ENCODE measurements at places on chromosomes 11 and 22. TPM values are rescaled to one million over a fixed set of nuclear protein-coding genes. Genes with fewer than 3 reads are reported as not detected.
A peak's percentile ranks its signal among the peaks of the same experiment; 100 is the strongest.

The OR8H1 gene
- not detected for total RNA-seq

- no peak for DNase-seq
Measured at GRCh38 chr11:72038491-72038890, 39.8 kb downstream of the IL18BP start.

DNA sequence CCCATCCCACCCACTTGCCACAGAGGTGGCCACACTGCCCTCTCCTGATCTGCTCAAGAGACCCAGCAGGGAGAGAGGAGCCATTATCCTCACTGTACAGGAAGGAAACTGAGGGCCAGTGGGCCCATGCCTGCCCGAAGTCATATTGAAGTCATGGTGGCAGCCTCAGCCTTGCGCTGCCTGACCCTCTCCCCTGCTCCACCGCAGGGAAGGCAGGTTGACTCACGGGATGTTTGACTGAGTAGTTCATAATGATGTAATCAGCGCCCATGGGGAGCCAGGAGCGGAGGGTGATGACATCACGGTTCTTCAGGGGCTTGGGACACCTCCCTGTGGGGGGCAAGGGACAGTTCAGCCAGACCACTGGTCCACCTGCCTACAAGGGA is 6.1 kb upstream of the ARAP1 start:
- DNase-seq, result peak; percentile 54

The GRAP2 gene
- total RNA-seq, result 0.22 TPM

DNA sequence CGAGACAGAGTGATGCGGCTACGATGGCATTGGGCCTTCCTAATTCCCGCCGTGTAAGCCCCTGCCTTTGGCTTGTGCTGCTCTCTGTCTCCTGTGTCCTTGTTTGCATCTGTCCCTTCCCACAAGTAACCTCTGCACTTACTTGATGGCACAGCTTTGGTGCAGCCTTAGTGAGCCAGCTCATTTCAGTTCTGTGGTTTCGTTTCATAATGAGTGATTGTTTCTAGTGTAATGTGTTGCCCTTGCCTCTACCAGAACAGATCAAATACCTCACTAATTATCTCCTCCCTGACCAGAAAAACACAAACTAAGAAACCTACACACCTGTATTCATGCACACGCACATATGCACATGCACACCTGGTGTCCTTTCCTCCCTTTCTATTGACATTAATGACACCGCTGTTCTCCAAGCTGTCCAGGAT is 58.8 kb downstream of the GRK3 start:
- DNase-seq, result no peak

GRCh38 chr22:37178350-37179125 is 9.5 kb downstream of the C1QTNF6 start:
- DNase-seq, result peak; percentile 34

The CALCA gene
- not detected for total RNA-seq

The TSKU gene
- 22.2 TPM for total RNA-seq

The P2RX6 gene
- total RNA-seq, result 3.6 TPM

The FZD4 gene
- 6.8 TPM for total RNA-seq

GRCh38 chr22:44773082-44773481 is 20.7 kb downstream of the ARHGAP8 start:
- DNase-seq, result no peak

The DTX4 gene
- 0.37 TPM for total RNA-seq

DNA sequence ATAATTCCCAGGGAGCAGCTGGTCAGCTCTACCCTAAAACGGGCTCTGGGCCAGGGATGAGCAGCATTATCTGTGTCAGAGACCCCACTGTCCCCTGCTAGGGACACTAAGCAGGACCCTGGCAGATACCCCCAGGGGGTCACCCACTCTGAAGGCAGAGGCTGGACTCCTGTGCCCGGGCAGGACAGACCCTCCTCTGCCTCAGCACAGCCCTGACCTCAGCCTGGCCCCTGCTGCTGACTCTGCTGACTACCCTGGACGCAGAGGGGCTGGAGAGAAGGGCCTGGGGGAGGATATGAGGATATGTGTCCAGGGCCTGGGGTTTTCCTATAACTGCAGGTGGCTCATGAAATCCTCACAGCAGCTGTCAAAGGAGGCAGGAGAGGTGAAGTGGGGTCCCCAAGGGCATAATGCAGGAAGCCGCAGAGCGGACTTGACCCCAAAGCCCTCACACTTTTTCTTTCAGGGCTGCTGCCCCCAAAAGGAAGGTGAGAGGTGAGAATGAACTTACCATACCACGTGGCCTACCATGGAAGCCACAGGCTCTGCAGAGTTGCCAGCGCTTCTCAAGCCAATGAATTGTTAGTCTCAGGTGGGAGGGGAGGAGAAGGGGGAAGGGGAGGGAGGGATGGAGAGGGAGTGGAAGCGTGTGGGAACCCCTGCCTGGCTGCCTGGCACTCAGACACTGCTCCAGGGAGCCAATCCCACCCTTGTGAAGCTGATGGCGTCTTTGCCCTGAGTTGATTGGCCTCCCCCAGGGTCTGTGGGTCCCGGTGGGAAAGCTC is 76.7 kb upstream of the WNT11 start:
- no peak for DNase-seq

- no peak for DNase-seq
Measured at GRCh38 chr11:122920579-122920978, 38.0 kb downstream of the JHY start.

DNA sequence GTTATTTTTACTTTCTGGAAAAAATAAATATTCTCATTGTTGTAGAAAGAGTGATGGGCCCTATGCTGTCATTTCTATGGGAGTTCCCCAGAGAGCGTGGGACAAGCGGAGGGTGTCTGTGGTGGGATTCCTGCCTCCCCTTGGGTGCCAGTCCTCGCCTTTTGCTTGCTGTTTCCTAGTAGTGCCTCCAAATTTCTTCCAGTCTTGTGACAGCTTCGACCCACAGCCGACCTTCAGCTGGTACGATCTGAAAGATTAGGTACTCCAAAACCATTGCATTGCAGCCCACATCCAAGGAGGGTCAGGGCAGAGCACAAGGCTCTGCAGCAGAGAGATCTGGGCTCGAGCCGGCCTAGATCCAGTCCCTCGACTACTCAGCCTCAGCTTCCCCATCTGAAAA is 58.9 kb upstream of the EMID1 start:
- DNase-seq, result no peak

- DNase-seq, result peak; percentile 79
Measured at GRCh38 chr11:14358729-14359439, at the start of gene RRAS2. RRAS2 (minus strand) TSS chr11:14359183; CDS start chr11:14358870, 313 bp downstream.

DNA sequence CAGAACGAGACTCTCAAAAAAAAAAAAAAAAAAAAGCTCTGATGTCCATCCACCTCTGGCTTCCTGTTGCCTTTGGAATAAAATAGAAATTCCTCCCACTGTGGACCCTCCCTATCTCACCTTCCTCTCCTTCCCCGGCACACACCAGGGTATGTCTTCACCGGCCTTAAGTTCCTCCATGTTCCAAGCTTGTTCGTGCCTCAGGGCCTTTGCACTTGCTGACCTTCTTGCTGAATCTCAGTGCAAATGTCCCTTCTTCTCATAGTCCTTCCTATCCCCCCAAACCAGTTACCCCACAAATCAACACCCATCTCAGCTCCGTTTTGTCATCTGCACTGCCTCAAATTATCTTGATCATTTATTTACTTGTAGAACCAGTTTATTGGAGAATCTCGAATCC is 20.6 kb downstream of the IFT27 start:
- no peak for DNase-seq

DNA sequence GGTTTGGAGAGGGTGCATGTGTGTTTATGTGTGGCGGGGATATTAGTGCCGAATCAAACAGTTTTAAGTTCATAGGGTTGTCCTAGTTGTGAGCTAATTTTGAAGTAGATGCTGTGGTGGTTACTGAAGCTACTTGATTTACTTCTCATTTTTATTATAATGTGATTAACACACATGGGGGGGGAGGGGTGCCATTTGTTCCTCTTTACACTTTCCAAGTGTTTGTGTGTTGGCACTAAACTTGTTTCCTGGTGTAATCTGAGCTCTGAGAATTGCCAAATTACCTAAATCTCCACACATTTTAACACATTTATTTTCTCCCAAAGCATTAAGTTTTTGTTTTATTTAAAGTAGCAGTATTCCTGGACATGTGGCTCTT is 60.1 kb downstream of the ZNRF3 start:
- DNase-seq, result no peak

- no peak for DNase-seq
Measured at GRCh38 chr11:113506893-113507292, 31.7 kb upstream of the DRD2 start.

The GAL3ST3 gene
- not detected for total RNA-seq

DNA sequence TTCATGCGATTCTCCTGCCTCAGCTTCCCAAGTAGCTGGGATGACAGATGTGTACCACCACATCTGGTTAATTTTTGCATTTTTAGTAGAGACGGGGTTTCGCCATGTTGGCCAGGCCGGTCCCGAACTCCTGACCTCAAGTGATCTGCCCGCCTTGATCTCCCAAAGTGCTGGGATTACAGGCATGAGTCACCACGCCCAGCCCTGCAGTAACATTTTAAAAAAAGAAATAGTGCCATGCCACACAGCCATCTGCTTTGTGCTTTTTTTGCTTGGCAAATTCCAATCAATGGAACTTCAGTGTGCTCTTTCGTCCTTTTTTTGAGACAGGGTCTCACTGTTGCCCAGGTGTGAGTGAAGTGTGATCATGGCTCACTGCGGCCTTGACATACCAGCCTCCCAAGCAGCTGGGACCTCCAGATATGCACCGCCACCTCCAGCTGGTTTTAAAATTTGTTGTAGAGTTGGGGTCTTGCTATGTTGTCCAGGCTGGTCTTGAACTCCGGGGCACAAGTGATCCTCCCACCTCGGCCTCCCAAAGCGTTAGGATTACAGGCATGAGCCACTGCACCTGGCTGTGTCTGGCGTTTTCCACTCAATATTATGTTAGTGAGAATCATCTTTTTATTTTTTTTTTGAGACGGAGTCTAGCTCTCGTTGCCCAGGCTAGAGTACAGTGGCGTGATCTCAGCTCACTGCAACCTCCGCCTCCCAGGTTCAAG is 1.8 kb upstream of the CHADL start:
- peak; percentile 34 for DNase-seq

The SYT7 gene
- total RNA-seq, result 0.22 TPM

GRCh38 chr11:117862019-117862725 is 14.3 kb downstream of the FXYD6 start:
- no peak for DNase-seq

- peak; percentile 28 for DNase-seq
Measured at GRCh38 chr11:132977746-132978145, 554.6 kb downstream of the OPCML start.

The DGAT2 gene
- 11.3 TPM for total RNA-seq

- no peak for DNase-seq
Measured at GRCh38 chr11:73598719-73599379, 937 bp upstream of the FAM168A start.

The TSSC4 gene
- 20.8 TPM for total RNA-seq

DNA sequence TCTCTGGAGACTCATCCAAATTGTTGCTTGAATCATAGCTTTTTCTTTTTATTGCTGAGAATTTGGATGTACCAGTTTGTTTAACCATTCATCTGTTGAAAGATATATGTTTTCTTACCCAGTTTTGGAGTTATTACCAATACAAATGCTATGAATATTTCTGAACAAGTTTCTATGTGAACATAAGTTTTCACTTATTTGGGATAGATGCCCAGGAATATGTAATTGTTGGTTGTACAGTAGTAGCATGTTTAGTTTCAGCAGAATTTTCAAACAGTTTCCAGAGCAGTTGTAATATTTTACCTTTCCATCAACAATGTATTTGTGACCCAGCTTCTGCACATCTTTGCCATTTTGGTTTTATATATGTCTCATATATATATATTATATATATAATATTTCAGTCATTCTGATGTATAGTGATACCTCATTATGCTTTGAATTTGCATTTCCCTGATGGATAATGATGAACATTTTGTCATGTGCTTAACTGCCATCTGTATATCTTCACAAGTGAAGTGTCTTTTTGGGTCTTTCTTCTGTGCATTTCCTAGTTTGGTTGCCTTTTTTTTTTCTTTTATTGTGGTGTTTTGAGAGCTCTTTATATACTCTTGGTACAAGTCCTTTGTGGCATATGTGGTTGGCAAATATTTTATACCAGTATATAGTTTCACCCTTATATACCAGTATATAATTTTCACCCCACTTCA is 118.8 kb downstream of the LUZP2 start:
- DNase-seq, result no peak

- no peak for DNase-seq
Measured at GRCh38 chr22:44341431-44342346, 28.9 kb upstream of the SHISAL1 start.

The CENPM gene
- 62.8 TPM for total RNA-seq

DNA sequence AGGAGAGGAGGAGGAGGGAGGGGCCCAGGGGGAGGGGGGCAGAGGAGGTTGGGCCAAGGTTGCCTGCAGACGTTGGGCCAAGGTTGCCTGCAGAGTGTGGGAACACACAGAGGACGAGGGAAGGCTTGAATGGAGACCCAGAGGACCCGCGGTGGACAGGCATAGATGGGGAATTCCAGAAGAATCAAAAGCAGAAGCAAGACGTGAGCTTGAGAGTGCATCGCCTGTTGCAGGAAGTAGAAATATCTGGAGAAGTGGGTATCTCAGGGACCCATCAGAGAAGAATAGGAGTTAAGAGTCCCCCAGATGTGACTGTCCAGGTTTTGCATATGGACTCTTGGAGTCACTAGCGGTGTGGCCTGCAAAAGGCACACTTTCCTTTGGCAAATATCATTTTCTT is 670.2 kb downstream of the TBC1D22A start:
- DNase-seq, result no peak

The PDHX gene
- total RNA-seq, result 81.7 TPM

- DNase-seq, result peak; percentile 66
Measured at GRCh38 chr11:129895126-129896041, at the start of gene NFRKB. NFRKB (minus strand) TSS chr11:129895578; CDS start chr11:129892849, 2,729 bp downstream.

The TOMM22 gene
- total RNA-seq, result 52.4 TPM

DNA sequence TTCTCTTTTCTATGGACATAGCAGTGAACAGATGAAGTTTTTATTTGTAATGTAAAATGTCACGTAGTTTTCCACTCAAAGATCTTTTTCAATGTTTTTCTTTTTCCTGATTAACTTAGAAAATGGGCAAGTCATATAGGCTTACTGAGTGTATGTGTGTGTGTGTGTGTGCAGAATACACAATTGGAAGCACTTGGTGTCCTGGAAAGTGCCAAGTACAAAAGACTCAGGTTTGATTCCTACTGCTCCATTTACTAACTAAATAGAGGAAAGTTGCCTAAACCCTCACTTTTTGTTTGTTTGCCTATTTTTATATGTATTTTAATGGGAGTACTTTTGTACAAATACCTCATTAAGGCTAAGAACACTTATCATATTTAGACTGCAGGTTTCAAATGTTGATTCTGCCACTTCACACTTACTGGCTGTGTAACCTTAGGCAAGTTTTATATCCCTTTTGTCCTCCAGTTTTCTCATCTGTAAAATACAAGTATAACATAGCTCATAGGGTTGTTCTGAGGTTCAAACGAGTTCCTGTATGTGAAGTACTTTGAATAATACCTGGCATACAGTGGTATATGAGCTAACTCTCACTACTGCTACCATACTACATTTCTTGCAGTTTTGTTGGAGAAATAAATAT is 90.1 kb downstream of the TYR start:
- DNase-seq, result no peak

DNA sequence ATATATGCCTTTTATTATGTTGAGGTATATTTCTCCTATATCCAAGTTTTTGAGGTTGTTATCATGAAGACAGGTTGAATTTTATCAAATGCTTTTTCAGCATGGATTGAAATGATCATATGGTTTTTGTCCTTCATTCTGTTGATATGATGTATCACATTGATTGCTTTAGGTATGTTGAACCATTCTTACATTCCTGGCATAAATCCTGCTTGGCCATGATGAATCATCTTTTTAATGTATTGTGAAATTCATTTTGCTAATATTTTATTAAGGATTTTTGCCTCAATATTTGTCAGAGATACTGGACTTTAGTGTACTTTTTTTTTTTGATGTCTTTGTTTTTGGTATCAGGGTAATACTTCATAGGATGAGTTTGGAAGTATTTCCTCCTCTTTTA is 283.8 kb upstream of the C11orf87 start:
- no peak for DNase-seq
